Sigmoid colon (tissue), 7 donors: ENCODE measurements at places on chromosomes 3 and 15. TPM values are rescaled to one million over a fixed set of nuclear protein-coding genes. Genes with fewer than 3 reads are reported as not detected.

DNA sequence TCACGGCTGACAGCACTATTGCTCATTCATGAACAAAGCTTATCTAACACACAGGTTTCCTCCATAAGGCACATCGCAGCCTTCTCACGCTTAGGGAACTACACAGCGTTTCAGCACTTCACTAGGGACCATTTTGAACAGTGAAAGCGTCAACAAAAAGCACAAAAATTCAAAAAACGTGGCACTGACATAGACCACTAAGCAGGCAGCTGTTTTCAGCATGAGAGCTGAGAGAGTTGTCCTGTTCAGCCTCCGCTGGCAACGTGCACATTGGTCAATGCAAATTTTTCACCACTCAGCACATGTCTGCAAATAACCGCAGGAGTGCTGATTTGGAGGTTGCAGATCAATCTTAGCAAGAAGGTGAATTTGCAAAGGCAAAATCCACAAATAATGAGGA lies 109.2 kb downstream of the LRRK1 start:
- no peaks in the 10 kb centered on the region for H3K4me1 ChIP-seq
- H3K27ac ChIP-seq, result no peak overlapping the region
- H3K4me3 ChIP-seq, result no peak overlapping the region
- DNase-seq, result no peak
- no peaks in the 10 kb centered on the region for H3K27me3 ChIP-seq
- H3K36me3 ChIP-seq, result peaks cover 56% of the 10 kb centered on the region

- no peaks in the 10 kb centered on the region for H3K4me1 ChIP-seq
- no peaks in the 10 kb centered on the region for H3K27me3 ChIP-seq
- H3K4me3 ChIP-seq, result no peak overlapping the region
- DNase-seq, result no peak
These were observed 67.6 kb downstream of the NLGN1 start for GRCh38 chr3:173465112-173465511.

DNA sequence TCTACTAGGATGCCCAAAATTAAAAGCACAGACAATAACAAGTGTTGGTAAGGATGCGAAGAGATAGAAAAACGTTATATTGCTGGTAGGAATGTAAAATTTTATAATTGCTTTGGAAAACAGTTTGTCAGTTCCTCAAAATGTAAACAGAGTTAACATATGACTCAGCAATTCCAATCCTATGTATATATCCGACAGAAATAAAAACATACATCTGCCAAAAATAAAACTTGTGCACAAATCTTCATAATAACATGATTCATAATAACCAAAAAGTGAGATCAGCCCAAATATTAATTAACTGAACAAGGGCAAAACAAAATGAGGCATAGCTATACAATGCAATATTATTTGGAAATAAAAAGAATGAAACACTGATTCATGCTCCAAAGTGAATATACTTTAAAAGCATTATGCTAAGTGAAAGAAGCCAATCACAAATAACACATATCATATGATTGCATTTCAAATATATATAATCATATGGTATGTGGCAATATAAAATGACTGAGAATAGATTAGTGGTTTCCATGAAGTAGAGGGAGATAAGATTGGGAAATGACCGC lies 609.3 kb downstream of the IGSF11 start:
- no peaks in the 10 kb centered on the region for H3K36me3 ChIP-seq
- H3K4me3 ChIP-seq, result no peak overlapping the region
- DNase-seq, result no peak
- H3K4me1 ChIP-seq, result no peaks in the 10 kb centered on the region
- H3K27ac ChIP-seq, result no peak overlapping the region

DNA sequence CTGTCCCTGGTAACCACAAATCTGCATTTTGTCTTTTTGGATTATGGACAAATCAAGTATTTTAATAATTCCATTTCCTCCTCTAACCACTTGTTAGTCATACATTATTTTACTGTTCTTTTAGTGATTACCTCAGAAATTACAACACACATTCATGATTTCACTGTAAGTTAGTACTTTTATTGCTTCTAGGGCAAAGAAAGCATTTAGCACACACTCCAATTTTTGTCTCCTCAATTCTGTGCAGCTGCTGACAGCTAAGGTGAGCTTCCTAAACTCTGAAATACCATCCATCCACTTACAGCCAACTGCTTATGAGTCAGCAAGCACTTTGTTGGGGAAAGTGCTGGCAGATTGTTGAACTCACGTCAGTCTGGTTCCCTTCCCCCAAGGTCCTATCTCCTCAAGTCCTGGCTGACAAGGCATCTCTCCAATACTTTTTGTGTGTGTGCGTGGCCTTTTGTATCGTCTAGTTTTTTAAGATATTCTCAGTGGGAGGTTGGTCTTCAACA lies 49.4 kb upstream of the TNFAIP8L3 start:
- no peaks in the 10 kb centered on the region for H3K4me1 ChIP-seq
- no peaks in the 10 kb centered on the region for H3K36me3 ChIP-seq
- no peaks in the 10 kb centered on the region for H3K27me3 ChIP-seq
- H3K27ac ChIP-seq, result no peak overlapping the region

DNA sequence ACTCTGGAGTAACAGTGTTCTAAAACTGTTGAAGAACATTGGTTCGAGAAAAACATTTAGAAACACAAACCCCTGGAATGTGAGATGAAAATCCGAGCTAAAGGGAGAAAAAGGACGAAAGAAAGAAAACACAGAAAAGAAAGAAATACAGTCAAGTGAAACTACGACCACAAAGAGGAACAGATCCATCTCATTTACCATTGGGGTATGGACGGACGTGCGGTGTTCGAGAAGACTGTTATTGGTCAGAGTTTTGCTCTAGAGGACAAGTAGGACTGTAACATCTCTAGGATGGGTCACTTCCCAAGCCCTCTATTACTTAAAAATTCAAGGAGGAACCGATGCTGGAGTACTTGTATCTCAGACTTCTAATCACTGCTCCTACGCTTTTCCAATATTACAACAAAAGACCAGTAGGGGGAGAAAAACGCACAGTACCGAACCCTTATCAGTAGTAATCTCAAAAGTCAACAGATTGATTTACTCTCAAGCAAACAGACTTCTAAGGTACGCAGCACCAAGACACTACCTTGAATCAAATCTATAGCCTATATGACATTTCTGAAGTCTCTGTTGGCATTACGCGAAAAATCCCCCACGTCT lies 1.1 kb upstream of the PIK3CA start:
- H3K4me3 ChIP-seq, result peak overlapping the region; percentile 90
- peak overlapping the region; percentile 98 for H3K27ac ChIP-seq
- no peaks in the 10 kb centered on the region for H3K27me3 ChIP-seq
- H3K36me3 ChIP-seq, result no peaks in the 10 kb centered on the region
- H3K4me1 ChIP-seq, result no peaks in the 10 kb centered on the region

DNA sequence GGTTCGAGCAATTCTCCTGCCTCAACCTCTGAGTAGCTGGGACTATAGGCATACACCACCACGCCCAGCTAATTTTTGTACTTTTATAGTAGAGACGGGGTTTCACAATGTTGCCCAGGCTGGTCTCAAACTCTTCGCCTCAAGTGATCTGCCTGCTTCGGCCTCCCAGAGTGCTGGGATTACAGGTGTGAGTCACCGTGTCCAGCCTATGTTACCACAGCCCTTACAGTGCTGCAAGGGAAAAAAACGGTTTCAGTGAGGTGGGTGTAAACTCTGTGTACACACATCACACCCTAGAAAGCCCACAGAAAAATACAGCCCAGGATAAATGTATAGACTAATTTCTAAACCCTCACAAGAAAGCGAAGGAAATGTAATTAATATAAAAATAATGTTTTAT lies 103.5 kb upstream of the AKAP13 start:
- H3K4me1 ChIP-seq, result no peaks in the 10 kb centered on the region
- H3K4me3 ChIP-seq, result no peak overlapping the region
- no peak overlapping the region for H3K27ac ChIP-seq
- H3K27me3 ChIP-seq, result no peaks in the 10 kb centered on the region

DNA sequence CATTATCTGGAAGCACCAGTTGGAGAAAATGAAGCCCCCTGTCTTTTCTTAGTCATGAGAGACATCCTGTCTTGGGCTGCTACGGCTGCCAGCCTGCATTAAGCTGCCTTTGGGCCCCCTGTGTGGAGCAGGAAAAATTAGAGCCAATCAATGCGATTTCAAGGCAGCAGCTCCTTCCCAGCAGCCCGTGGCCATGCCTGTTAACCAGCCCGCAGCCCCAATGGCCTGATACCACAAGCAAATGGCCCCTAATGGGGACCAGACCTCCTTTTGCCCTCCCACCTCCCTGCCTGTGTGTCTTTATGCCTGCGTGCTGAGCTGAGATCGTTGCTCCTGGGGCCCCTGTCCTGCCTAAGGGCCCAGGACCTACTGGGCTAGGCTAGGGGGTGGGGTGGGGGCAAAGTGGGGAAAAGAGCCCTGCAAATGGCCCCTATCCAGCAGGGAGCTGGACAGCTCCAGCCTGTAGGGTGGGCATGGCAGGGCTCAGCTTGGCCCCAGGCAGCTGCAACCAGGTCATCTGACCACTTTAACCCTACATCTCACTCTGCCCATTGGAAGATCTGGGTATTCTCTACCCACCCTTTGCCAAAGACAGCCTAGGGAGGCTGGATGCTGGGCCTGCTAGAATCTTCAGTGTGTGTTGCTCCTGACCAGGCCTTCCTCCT lies 53.8 kb upstream of the MRPS22 start:
- H3K4me3 ChIP-seq, result no peak overlapping the region
- H3K36me3 ChIP-seq, result no peaks in the 10 kb centered on the region
- H3K27ac ChIP-seq, result no peak overlapping the region
- no peaks in the 10 kb centered on the region for H3K27me3 ChIP-seq

GRCh38 chr3:119834754-119835370 lies 53.0 kb downstream of the NR1I2 start:
- no peak overlapping the region for H3K27ac ChIP-seq
- no peak for DNase-seq
- H3K36me3 ChIP-seq, result no peaks in the 10 kb centered on the region
- no peaks in the 10 kb centered on the region for H3K4me1 ChIP-seq

- H3K4me1 ChIP-seq, result no peaks in the 10 kb centered on the region
- H3K27me3 ChIP-seq, result no peaks in the 10 kb centered on the region
- peaks cover 11% of the 10 kb centered on the region for H3K36me3 ChIP-seq
- H3K4me3 ChIP-seq, result no peak overlapping the region
- DNase-seq, result no peak
- no peak overlapping the region for H3K27ac ChIP-seq
These were observed 138.3 kb upstream of the ABHD17C start for GRCh38 chr15:80556694-80557367.

- H3K27ac ChIP-seq, result peak overlapping the region; percentile 96
- H3K36me3 ChIP-seq, result no peaks in the 10 kb centered on the region
- H3K4me1 ChIP-seq, result peaks cover 74% of the 10 kb centered on the region
- DNase-seq, result peak; percentile 88
- H3K27me3 ChIP-seq, result no peaks in the 10 kb centered on the region
These were observed 2.2 kb downstream of the BMF start for GRCh38 chr15:40106203-40107161.

DNA sequence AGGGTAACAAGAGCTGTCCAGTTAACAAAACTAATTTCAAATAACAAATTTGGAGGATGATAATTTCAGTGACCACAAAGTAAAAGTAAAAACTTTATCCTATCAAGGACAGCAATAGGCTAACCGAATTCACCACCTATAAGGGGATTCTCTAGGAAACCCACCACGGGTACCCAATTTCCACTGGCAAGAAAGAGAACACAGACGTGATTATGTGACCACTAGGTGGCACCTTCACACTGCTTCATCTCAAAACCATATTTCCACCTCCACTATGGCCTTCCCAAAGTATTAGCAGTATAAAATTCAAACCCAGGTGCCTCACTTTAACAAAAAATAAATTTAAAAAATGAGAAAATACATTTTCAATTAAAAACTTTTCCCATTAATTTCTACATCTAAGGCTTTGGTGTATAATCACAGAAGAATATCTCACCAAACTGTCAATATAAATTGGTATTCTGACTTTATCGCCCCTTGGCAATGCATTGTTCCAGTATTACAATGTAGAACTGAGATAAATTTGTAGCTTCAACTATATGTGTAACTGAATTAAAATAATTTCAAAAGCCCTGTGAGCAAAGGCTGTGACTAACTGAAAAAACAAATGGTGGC lies 96.5 kb downstream of the FSIP1 start:
- no peak overlapping the region for H3K4me3 ChIP-seq
- no peaks in the 10 kb centered on the region for H3K27me3 ChIP-seq
- peaks cover 30% of the 10 kb centered on the region for H3K4me1 ChIP-seq
- no peak for DNase-seq
- no peaks in the 10 kb centered on the region for H3K36me3 ChIP-seq

- no peak overlapping the region for H3K27ac ChIP-seq
- no peaks in the 10 kb centered on the region for H3K4me1 ChIP-seq
- no peak for DNase-seq
- peaks cover 19% of the 10 kb centered on the region for H3K36me3 ChIP-seq
- no peak overlapping the region for H3K4me3 ChIP-seq
These were observed 32.9 kb downstream of the AP3S2 start for GRCh38 chr15:89860891-89861290.

DNA sequence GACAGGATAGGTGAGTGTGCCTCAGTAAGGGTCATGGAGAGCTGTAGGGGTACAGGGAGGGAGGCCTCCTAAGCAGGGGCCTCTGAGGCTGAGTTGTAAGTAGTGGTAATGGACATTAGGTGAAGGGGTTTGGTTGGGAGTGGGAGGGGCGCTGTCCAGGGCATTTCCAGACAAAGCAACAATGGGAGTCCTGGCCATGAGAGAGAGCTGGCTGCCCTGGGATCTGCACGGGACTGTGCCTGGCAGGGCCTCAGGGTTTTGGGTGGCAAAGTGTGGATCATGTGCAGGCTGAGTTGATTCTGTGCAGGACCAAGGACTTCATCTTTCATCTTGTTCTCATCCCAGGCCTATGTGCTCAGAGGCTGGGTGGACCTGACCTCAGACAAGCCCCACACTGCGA lies 4.6 kb downstream of the TTC21A start:
- no peaks in the 10 kb centered on the region for H3K27me3 ChIP-seq
- H3K36me3 ChIP-seq, result no peaks in the 10 kb centered on the region
- no peak overlapping the region for H3K4me3 ChIP-seq
- H3K4me1 ChIP-seq, result no peaks in the 10 kb centered on the region
- H3K27ac ChIP-seq, result no peak overlapping the region

DNA sequence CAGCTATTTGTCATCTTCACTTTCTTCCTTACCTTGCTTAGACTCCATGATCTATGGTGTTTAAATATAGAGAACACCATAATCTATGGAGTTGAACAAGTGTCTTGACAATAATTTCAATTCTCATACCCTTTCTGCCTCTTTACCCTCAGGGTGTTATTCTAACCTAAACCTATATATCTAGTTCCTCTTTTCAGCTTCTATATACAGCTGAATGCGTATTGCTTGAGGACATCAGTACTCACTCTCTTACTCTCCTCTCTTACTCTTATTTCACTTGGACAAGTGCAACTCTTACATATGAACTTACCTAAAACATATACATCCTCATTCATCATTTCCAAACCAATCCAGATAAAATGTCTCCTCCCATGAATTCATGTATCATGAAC lies 187.1 kb downstream of the RAP2B start:
- H3K27me3 ChIP-seq, result no peaks in the 10 kb centered on the region
- H3K4me3 ChIP-seq, result no peak overlapping the region
- H3K27ac ChIP-seq, result no peak overlapping the region
- no peaks in the 10 kb centered on the region for H3K4me1 ChIP-seq
- DNase-seq, result no peak
- no peaks in the 10 kb centered on the region for H3K36me3 ChIP-seq

Gene VPS39
- 85.3 TPM for total RNA-seq

Gene IMPG2
- total RNA-seq, result 1.4 TPM

Gene SNRPN
- 84.5 TPM for total RNA-seq
